HepG2 (cell line): ENCODE measurements at places on chromosomes 5 and 9. TPM values are rescaled to one million over a fixed set of nuclear protein-coding genes. Genes with fewer than 3 reads are reported as not detected.

NIPAL4 gene
- not detected in 2 replicates for total RNA-seq

GRCh38 chr5:5159282-5160103, 19.4 kb downstream of the ADAMTS16 start:
- DNase-seq, result no peak

GRCh38 chr9:108113596-108113995, 624.0 kb upstream of the KLF4 start:
- no peak for DNase-seq

DNA sequence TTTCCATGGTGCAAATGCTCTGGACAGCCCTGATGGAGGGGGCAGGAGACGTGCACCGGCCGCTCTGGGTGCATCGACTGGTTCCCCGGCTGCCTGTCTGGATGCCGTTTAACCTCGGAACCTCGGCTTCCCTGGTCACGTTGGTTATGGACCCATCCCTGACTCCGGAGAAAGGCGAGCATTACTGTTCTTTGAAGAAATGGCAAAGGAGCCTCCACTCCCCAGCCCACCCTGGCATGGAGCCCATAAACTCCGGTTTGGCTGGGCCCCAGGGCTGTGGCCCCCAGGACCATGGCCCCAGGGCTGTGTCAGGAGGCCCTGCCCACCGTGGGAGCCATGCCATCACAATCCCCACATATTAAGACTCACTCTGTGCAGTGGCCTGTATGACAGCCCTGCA, 28.9 kb downstream of the DBH start:
- DNase-seq, result no peak

BAAT gene
- 0.71 and 1.0 TPM in 2 replicates for total RNA-seq

HK3 gene
- not detected in 2 replicates for total RNA-seq

DNA sequence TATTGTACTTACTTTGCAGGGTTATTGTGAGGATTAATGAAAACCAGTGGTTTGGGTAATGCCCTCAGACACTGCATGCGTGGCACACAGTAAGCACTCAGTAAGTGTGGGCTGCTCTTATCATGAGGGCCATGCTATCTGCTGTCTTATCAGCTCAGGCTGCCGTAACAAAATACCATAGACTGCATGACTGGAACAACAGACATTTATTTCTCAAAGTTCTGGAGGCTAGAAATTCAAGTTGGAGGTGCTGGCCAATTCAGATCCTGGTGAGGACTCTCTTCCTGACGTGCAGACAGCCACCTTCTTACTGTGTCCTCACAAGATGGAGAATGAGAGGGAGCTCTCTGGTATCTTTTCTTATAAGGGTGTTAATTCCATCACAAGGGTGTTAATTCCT, 23.9 kb upstream of the SH3PXD2B start:
- DNase-seq, result no peak

CDH6 gene
- total RNA-seq, result not detected in 2 replicates
